ENCODE measurements at places on chromosomes 5 and 9.

GRCh38 chr5:143601357-143601756 is 197.9 kb upstream of the NR3C1 start:
- no peak for DNase-seq

GRCh38 chr5:107500840-107501239 is 169.9 kb downstream of the EFNA5 start:
- no peak for DNase-seq

- DNase-seq = no peak
These were observed 359.5 kb downstream of the TMEM167A start for GRCh38 chr5:82717738-82718137.

DNA sequence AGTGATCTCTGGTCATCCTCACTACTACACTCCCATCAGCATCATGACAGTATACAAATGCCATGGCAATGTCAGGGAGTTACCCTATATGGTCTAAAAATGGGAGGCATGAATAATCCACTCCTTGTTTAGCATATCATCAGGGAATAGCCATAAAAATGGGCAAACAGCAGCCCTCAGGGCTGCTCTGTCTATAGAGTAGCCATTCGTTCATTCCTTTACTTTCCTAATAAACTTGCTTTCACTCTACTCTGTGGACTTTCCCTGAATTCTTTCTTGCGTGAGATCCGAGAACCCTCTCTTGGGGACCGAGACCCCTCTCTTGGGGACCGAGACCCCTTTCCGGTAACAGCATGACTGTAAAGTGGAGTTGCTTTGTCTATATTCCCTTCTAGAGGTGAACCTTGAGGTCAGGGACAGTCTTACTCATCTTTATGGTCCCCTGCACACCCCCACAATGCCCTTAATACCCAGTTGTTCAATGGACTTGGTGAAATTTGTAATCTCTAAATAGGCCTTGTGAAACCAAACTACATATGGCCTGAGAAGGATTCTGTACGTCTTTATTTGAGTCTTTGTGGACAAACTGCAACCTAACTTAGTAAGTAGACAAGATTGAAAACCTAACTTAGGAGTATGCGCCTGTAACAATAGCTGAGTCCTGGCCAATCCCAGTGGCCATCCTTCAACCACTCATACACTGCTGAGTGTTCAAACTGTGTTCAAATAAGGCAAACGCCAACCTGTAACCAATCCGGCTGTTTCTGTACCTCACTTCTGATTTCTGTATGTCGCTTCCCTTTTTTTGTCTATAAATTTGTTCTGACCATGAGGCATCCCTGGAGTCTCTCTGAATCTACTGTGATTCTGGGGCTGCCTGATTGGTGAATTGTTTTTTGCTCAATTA is 32.3 kb upstream of the UBTD2 start:
- DNase-seq = no peak

GRCh38 chr9:27990524-27990923 is 417.2 kb upstream of the C9orf72 start:
- no peak for DNase-seq
